ENCODE measurements at places on chromosomes 2 and 18.

DNA sequence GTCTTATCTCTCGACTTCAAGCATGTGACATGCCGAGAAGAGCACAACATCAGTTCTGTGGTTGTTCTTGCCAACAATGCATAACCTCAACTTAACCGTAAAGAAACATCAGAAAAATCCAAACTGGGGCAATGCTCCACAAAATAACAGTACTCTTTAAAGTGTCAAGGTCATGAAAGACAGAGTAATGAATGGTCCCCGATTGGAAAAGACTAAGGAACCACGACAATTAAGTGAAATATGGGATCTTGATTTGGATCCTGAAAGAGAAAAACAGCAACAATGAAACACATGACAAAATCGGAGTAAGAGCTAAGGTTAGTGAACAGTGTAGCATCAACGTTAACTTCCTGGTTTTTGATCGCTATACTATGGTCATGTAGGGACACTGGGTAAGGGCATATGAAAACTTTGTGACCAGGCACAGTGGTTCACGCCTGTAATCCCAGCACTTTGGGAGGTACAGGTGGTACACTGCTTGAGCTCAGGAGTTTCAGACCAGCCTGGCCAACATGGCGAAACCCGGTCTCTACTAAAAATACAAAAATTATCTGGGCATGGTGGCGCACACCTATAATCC, 55.2 kb downstream of the UNC50 start:
- no peak for DNase-seq

- DNase-seq: no peak
Observed at GRCh38 chr18:21454725-21455124, 145.8 kb downstream of the ESCO1 start.

DNA sequence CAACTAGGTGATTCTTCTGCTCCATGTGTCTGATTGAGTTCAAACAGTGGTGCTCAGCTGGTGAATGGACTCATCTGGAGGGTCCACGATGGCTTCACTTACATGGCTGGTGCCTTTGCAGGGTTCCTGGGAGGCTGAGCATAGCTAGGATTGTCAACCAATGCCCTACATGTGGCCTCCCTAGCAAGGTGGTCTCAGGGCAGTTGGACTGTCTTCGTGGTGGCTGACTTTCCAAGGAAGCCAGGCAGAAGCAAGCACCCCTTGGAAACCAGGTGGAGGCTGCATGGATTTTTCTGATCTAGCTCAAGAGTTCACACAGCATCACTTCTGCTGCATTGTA, 6.8 kb downstream of the IL1R2 start:
- no peak for DNase-seq

DNA sequence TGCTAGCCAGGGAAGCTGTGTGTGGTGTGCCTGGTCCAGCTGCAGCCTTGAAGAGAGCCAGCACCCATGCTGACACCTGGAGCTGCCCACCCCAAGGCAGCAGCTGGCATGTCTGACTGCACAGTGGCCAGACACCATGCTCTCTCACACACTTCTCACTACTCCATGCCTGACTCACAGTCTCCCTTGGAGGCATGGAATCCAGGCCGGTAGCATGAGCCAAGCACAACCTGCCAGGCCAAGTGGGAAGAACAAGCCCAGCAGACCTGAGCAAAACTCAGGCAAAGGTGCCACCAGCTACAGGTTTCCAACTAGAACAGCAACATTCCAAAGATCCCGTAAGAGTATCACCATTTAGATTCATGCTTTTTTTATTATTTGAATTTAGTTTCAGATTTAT, 625.3 kb upstream of the LRRTM4 start:
- no peak for DNase-seq

Measured in inflammatory macrophage (primary cell).